ENCODE measurements at places on chromosomes 7 and 10.

- DNase-seq = no peak
Measured at GRCh38 chr7:56092789-56093531, at the start of gene PHKG1. TSS of gene PHKG1 (minus strand) at chr7:56092952. CDS start at chr7:56088941, 4,011 bp downstream.

DNA sequence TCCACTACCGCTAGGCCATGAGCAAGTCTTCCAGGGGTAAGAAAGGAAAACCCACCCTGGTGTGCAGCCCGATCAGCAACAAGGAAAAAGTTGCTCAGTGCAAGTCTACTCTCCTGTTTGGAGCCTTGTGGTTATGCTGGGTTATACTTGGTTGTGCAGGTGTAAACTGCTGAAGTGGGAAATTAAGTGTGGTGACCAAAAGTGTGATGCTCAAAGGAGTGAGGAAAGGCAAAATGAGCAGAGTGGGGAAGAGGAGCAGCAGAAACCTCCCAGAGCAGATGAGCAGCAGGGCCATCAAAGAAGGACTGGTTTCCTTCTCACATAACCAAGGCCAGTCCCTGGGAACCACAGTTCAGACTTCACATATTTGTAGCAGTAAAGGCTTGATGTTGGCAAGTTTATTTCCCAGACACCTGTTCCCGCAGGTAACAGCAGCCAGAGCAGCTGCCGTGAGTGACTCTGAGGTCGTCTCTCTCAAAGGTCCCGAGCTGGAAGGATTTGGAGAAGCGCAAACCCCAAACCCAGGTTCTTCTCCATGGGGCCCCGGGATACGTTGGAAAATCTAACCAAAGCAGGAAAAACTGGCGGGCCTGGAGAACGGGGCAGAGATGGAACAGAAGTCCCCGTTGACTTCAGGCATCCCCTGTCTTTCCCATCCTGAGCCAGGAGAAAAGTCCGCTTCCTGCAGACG is 607 bp upstream of the SMO start:
- no peak for DNase-seq

- peak; percentile 5 for DNase-seq
Measured at GRCh38 chr7:118288098-118288497, 63.6 kb downstream of the ANKRD7 start.

DNA sequence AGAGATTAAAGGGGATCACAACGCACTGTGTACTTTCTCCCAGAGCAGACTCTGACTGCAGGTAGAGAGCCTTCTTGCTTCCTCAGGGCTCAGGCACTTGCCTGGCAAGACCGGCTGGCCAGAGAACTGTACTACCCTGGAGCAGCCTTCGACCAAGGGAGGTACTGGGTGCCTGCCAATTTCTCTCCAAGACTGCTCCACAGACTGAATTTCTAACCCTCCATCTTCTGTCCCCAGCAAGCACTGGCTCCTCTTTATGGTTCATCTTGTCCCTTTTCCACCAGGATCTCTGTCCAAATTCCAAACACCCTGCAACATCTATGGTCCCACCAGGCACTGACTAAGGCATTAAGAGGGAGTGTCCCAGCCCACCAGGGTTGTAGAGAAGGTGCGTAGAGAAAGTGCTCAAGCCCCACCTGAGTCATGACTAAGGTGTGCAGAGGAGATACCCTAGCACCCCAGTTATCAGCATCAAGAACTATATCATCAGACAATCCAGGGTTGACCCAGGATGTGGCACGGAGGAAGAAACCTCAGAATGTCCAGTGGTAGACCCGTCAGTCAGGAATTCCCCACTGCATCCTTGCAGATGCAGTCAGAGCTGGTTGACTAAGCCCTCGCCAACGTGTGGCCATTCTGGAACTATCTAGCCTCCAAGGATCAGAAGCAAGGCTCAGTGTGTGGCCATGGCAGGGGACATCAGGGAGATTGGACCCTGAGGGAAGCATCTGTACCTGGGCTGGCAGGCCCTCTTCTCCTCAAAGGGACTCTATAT is 60.9 kb upstream of the CAMK2B start:
- DNase-seq = no peak

DNA sequence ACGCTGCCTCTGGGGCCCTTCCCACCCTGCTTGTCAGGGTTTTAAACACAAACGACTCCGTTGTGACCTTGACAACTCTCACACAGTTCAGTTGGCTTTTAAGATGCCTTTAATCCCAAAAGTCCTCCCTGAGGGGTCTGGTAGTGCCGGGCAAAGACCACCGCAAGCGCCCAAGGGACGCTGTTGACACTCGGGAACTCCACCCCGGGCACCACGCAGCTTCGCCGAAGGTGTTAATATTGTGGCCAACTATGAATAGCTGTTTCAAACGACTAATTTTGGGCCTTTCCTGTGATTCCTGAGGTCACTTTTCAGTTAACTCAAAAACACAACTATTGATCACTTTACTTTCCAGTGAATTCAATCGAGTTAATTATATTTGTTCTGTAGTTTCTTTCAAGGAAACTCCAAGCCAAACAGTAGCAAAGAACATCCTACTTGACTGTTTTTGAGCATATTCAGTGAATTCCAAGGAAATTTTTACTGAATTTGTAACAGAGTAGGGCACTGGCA is 958 bp upstream of the ESYT2 start:
- no peak for DNase-seq

- DNase-seq = no peak
Measured at GRCh38 chr10:980468-981093, 7.7 kb upstream of the GTPBP4 start.

DNA sequence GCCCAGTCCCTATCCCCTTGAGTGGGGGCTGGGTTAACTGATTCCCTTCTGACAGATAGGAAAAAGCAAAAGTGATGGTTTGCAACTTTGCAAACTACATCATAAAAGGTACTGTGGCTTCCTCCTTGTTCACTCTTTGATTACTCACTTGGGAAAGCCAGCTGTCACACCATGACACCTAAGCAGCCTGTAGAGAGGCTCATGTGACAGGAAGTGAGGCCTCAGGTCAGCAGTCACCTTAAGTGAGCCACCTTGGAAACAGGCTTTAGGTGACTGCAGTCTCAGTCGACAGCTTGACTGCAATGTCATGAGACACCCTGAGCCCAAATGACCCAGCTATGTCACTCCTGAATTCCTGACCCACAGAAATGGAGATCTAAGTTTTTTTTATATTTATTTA is 4.3 kb upstream of the CHCHD2 start:
- no peak for DNase-seq

DNA sequence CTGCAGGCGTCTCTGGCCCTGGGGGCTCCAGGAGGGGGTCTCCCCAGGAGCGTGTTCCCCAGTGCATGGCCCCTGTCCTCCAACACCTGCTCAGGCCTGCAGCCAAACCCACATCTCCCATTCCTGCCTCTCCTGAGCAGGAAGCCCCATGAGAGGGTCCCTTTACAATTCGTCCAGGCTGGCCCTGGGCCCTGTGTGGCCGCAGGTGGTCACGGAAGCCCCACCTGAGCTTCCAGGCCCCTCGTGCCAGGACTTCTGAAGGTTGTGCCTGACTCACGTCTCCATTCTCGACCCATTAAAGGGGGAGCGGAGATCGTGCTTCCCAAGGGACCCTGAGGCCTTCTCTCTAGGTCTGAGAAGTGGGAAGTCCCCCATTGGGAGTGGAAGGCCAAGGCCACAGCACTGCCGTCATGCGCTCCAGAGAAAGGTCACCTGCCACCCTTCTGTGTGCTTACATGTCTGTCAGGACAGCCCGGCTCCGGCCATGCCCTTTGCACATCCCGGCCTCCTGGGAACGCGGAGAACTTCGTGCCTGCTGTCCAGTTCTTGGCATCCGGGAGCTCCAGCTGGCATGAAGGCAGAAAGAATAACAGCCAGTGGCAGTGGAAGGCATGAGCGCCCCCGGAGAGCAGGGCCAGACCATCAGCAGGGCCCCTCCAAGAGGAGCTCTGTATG is 382.3 kb downstream of the DNAJB6 start:
- no peak for DNase-seq

DNA sequence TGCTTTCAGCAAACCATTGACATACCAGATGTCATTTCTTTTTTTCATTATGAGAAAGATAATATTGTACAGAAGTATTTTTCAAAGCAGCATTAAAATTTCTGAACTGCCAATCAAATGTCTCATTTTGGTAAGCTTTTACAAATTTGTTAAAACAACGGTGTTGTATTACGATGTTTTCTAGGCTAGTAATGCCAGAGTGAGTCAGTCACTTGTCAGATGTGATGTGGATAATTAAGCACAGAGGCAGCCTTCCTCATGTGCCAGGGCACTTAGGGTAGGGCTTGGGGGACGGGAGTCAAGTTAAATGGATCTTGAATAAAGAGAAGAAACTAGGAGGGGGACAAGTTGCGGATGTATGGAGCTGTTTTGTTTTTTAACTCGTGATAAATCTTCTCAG is 10.1 kb downstream of the PSTK start:
- no peak for DNase-seq
